Glutamatergic neuron (in vitro differentiated cells): ENCODE measurements at places on chromosomes 2 and 18.

DNA sequence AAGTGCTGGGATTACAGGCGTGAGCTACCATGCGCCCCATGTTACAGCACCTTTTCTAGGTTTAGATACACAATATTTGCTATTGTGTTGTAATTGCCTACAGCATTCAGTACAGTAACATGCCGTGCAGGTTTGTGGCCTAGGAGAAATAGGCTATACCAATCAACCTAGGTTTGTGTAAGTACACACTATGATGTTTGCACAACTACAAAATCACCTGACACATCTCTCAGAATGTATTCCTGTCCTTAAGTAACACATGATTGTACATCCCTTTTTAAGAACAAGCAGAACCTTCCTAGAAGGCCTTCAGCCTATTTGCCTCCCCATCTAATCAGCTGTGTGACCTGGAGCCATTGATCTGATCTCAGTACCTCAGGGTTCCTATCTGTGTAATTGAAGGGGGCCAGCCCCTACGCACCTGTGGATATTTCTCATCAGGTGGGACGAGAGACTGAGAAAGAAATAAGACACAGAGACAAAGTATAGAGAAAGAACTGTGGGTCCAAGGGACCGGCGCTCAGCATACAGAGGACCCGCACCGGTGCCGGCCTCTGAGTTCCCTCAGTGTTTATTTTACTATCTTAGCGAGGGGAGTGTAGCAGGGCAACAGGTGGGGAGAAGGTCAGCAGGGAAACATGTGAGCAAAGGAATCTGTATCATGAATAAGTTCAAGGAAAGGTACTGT, 18.7 kb upstream of the TMBIM1 start:
- no peak for DNase-seq

- no peak for DNase-seq
These were observed 215.7 kb downstream of the MREG start for GRCh38 chr2:215797676-215798075.

DNA sequence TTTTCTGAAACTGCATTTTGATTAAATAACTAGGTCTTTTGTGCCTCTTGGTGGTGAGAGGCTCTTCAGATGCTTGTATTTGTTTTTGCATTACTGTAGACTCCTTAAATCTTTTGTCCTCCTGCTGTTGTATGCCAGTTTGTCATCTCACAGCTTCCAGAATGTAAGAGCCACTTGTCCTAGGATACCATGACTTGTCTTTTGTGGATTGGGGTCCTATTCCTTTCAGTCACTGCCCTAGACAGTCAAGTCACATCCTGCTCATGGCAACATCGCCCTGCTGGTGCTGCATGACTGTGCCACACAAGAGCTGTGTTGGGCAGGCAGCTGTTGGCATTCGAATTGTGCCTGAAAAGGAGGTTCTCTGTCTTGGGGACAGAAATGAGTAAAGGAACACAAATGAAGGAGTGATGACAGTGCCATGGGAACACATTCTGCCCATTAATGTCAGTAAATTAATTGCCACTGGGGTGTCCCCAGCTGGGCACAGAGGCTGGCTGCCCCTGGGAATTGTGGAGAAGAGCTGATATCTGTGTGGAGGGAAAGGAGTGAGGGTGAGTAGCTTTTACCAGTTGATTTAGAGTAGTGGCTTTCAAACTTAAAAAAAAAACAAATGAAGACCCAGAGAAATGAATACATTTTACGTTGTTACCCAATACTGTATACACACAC, 140.3 kb downstream of the ARL6IP6 start:
- peak; percentile 60 for DNase-seq

GRCh38 chr2:241248897-241249296, 60.4 kb downstream of the ANO7 start:
- DNase-seq: no peak

GRCh38 chr2:172931256-172931894, 144.3 kb upstream of the MAP3K20 start:
- no peak for DNase-seq

DNA sequence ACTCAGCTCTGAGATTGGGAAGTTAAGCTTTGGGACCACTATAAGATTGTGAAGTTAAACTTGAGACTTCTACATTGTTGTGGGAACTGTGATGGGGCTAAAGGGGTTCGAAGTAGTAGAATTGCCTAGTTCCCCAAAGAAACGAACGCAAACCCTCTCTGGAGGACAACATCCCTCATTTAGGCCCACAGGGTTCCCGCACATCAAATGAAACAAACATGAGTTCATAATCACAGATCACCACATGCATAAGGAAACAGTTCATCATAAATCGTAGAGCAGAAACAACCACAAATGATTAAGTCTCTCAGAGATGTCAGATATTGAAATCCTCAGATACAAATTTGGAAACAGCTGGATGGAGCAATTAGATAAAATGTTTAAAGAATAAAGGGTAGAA, 55.9 kb upstream of the HPCAL1 start:
- DNase-seq: no peak

- peak; percentile 40 for DNase-seq
These were observed 44.0 kb downstream of the PDCL3 start for GRCh38 chr2:100606726-100607343.

DNA sequence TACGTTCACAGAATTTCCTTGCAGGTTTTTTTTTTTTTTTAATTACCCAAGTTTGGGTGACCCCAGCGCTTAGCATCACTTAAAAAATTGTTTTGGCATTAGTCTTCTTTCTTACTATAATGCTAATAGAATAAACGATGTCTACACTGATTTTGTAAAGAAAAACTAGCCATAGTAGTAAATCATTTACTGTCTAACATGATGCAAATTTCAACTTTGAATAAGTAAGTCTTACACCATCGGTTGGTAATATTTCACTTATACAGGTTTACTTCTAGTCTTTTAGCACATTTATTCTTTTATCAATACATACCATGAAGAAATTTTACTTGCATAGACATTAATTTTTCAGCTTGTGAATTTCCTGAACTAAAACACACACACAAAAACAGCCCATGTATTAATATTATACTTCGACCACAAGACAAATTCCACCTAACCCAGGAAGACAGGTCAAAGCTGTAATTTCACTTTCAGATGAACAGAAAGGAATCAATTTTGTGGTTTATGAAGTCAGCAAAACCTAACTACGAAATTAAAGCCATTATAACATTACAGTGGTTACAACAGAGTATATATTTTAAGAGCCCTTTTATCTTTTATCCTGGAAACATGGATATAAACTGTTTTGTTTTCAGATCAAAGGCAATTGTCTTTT, 1.9 kb downstream of the YES1 start:
- no peak for DNase-seq

- no peak for DNase-seq
These were observed 260.3 kb downstream of the TPGS2 start for GRCh38 chr18:36568487-36568886.

- no peak for DNase-seq
These were observed 82.1 kb downstream of the RNF144A start for GRCh38 chr2:6999211-6999877.

DNA sequence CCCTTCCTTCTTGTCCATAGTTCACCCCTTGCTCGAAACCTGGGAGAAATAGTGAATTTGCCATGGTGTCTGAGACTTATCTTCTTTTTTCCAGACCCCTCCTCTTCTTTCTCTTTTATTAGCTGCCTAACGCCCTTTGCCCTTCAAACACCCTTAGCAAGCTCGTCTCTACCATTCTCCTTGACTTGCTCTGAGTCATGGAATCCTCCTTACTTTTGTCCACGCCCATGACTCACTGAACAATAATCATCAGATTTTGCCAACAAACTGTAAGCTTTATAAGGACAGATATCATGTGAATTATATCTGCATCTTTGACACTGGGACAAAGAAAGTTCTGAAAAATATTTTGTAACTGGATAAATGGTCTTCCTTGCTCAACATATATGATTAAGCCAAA, 67.1 kb upstream of the CNTNAP5 start:
- DNase-seq: no peak

DNA sequence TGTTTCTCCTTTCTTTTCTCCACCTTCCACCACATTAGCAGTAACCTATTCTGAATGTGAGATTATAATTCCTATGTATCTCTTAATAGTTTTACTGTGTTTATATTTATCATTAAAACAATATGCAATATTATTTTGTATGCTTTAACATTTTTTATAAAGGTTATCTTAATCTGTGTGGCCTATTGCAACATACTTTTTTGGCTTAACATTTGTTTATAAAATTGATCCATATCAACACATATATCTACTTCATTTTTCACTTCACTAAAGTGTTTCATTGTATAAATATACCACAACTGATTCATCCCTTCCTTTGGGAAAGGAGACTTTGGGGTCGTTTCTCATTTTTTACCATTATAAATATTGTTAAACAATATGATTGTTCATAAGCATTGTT, 48.6 kb downstream of the ATP9B start:
- DNase-seq: no peak

DNA sequence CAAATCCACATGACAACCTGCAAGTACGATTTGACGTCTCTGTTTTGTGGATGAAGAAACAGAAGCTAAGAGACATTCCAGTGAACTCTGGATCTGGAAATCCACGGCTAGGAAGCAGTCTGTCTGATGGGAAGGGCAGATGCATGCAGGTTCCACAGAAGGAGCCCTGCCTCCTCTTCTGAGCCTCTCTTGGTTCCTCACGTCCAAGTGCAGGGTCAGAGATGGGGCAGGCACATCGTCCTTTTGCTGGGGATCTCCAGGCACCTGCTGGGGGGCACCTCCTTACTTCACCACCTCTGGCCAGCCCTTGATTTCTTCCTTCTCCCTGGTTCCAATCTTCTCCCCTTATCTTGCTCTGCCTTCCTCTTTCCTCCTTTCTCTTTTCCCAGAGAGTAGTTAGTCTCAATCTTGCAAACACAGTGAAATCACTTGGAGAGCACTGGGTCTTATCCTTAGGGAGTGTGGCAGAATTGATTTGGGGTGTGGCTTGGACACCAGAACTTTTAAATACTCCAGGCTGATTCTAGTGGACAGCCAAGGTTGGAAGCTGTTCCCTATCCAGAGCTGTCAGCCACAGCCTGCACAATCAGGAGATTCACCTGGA, 137.8 kb downstream of the BCL2 start:
- no peak for DNase-seq

GRCh38 chr2:8219096-8219495, 462.8 kb upstream of the ID2 start:
- no peak for DNase-seq

DNA sequence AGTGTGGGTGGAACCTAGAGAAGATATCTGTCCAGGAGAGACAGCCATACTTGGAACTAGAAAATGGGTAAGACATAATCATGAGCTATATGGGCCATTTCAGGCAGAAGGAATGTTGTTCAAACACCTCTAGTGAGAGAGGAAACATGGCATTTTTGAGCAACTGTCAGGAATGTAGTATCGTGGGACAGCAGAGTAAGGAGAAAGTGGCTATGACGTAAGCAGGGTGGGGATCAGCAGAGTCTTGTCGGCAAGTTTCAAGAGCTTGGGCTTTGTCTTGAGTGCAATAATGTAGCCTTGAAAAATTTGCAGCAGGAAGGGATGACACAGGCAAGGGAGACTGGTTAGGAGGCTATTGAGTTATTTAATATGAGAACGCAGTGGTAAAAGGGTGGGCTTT, 20.4 kb downstream of the SERPINB7 start:
- no peak for DNase-seq

GRCh38 chr2:174632841-174633622, 35.4 kb upstream of the WIPF1 start:
- no peak for DNase-seq

GRCh38 chr18:6943143-6943542, 174.5 kb downstream of the LAMA1 start:
- DNase-seq: no peak

GRCh38 chr2:64460330-64460729, 6.4 kb downstream of the LGALSL start:
- no peak for DNase-seq
